ENCODE measurements at places on chromosomes 5 and 9.

- no peak for DNase-seq
Observed at GRCh38 chr5:167208911-167209310, 1082.5 kb upstream of the WWC1 start.

DNA sequence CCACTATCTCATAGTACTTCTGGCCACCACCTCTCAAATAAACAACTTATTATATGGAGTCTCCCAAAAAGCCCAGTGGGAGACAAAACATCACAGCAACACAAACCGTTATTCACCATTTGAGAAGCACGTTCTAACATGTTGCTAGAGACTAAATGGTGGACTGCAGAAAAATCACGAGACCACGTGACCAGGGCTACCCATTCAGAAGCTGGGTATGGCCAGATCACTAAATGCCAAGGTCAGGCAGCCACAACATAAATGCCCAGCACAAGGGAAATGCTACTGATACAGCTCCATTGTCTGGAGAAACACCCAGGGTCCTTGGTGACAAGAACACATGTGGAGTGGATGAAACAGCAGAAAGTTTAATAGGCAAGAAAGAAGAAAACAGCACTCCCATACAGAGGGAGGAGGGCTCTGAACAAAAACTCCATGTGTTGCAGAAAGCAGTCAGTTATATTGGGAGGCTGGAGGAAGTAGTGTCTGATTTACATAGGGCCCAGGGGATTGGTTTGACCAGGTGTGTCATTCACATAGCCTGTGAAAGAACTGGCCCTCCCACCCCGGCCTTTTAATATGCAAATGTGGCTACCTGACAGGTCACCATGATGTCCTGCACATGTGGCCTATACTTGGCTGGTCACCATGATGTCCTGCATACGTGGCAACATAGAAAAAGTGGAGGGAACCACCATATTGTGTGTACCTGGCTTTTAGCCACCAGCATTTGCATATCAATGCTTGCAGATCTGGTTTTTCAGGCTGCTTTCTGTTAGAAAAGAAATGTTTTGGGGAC is 97.2 kb downstream of the TRIM36 start:
- DNase-seq: no peak

DNA sequence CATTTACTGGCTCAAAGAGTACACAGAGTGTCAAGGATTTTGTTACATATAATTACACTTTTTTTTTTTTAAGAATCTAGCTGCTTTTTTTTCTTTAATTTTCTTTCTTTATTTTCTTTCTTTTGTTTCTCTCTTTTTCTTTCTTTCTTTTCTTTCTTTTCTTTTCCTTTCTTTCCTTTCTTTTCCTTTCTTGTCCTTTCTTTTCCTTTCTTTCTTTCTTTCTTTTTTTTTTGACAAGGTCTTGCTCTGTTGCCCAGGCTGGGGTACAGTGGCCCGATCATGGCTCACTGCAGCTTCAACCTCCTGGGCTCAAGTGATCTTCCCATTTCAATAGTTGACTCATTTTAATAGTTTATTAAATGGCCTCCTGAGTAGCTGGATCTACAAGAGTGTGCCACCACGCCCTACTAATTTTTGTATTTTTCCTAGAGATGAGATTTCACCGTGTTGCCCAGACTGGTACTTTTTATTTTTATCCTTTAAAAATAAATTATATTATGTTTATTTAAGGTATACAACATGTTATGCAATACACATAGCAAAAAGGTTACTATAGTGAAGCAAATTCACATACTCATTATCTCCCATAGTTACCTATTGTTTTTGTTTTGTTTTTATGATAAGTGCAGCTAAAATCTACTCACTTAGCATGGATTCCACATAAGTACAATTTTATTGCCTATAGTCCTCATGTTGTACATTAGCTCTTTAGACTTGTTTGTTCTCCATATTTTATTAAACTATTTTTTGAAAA is 381.5 kb upstream of the KLF4 start:
- no peak for DNase-seq

GRCh38 chr9:5554254-5554653 is 43.9 kb downstream of the PDCD1LG2 start:
- DNase-seq: no peak

- peak; percentile 49 for DNase-seq
Observed at GRCh38 chr9:114805670-114806525, at the start of gene TNFSF15. TSS of gene TNFSF15 (minus strand) at chr9:114806039. CDS start at chr9:114806012, 27 bp downstream.

DNA sequence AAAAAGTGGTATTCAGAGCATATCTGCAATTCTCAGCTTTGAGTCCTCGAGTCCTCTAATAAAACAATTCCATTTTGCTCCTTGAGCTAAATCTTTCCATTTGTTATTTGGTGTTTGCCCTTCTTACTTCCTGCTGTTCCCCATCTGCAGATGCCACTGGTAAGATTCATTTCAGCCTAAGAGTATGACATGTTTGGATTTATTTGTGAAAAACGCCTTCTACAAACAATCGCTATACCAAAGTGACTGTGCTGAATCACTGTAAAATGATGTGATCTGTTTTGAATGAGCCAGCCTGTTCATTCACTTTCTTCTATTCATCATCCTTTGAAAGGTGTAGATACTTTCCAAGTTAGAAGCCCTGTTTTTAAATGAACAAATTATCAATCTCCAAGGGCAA is 27.7 kb downstream of the KCTD16 start:
- no peak for DNase-seq

- DNase-seq: no peak
Observed at GRCh38 chr5:178417391-178417811, 172.8 kb downstream of the COL23A1 start.

- no peak for DNase-seq
Observed at GRCh38 chr5:160349249-160349934, 21.0 kb downstream of the C1QTNF2 start.

GRCh38 chr5:132465059-132465707 is 25.4 kb downstream of the IRF1 start:
- DNase-seq: no peak

DNA sequence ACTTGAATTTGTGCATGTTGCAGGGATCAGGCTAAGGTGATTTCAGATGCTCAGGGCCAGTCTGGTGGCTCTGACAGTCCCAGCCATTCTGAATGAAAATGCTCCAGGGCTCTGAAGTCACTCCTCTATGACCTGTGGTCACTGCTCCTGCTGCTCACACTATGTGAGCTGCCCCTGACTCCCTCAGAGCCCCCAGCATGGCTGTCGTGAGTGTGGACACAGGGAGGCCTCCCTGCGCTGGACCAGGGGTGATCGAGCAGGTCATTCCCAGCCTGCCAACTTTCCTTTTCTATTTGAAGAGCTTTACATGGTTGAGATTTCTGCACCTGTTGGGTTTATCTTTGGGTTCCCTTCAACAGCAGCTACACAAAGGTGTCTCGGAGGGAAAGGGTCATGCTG is 74.5 kb downstream of the WNK2 start:
- DNase-seq: no peak

DNA sequence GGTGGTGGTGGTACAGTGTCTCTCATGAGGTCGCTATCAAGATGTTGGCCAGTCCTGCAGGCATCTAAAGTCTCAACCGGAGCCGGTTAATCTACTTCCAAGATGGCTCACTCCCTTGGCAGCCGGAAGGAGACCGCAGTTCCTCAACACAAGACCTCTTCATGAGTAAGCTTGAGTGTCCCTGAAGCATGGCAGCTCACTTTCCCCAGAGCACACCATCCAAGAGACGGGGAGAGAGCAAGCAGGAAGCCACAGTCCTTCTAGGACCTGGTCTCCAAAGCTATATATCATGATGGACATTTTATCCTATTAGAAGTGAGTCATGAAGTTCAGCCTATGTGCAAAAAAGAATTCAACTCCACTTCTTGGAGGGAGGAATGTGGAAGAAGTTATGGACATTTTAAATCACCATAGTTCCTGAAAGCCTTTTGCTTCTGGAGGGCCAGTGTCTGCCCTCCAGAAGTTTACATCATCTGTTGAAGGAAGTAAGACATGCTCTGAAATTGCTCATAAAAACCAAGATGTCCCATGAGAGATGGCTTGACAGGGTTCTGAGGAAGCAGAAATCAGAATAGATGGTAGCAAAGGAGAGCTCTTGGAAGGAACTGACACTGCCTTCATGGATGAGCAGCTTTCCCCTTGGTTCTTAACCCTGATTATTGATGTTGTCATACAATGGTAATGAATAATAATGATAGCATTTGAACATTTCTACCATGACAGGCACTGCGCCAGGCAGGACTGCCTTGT is 21.3 kb downstream of the GALNT10 start:
- DNase-seq: no peak

DNA sequence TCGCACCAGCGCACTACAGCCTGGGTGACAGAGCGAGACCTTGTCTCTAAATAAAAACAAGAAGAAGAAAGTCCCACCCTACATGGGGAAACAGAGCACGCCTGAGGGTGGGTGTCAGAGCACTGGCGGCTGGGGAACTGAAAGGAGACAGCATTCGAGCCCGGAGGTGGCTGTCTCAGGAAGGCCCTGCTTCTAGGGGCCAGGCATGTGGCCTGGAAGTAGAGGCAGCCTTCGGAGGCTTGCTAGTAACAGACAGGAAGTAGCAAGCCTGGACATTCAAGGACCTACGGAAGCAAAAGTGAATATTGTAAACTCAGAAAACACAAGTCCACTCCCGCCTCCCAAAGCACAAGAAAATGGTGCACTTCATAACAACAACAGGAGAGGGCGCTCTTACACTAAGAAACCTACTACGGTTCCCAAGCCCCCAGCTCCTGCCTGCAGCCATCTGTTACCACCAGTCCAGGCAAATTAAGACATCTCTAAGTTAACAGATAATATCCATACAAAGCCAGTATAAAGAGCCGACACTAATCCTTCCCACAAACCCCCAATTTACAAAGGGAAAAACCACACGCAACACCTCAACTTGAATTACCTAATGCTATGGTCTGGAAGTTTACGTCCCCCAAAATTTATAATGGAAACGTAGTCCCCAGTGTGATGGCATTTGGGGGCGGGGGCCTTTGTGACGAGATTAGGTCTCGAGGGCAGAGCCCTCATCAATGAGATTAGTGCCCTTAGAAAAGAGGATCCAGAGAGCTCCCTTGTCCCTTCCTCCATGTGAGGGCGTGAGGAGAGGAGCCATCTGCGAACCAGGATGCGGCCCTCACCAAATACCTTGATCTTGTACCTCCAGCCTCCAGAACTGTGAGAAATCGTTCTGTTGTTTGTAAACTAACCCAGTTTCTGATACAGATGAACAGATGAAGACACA is 7.7 kb downstream of the RASGEF1C start:
- no peak for DNase-seq

DNA sequence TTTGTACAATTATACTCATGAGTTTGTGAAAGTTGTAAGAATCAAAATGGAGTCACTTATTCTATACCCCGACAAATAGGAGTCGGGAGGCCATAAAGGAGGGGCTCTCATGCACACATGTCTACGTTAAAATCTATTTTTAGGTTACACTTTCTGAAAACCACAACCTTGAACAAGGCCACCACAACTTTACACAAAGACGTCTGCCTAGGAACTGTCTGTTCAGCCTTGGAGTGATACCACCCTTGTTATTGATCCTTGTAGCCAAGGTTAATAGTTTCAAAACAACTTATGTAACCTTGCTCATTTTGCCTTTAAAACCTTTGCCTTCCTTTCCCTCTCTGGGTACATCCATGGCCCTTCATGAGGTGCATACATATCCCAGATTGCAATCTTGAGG is 4.1 kb upstream of the NDFIP1 start:
- DNase-seq: no peak

DNA sequence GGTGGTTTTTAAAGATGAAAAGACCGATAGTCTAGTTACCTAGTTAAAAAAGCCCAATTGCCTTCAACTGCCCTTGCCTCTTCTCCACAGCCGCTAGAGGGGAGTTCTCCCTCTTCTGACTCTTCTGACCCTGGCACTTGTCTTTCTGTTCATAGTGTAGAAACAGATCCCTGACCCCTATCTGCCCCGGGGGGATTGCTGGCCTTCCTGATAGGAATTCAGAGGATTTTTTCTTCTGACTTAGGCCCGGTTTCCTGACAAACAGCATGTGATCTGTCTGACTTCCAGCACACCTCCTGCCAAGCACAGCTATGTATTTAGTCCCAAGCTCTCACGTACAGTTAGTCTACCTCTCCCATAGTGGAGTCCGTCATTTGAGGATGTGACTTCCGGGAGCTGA is 5.0 kb upstream of the TMEM268 start:
- peak; percentile 66 for DNase-seq

DNA sequence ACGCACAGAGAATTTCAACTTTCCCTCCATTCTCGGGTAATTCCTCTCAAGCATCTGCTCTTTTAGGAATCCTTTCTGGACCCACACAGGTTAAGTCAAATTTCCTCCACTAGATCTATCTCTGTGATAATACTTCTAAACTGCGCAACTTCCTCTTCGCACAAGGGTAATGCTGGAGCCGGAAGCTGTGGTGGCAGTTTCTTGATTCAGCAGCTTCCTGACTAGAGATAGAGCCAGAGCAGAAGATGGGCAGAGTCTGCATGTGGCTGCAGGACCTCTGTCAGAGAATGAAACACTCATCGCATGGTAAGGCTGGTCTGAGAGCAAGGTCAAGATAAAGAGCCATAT is 11.1 kb upstream of the CDC42SE2 start:
- no peak for DNase-seq

DNA sequence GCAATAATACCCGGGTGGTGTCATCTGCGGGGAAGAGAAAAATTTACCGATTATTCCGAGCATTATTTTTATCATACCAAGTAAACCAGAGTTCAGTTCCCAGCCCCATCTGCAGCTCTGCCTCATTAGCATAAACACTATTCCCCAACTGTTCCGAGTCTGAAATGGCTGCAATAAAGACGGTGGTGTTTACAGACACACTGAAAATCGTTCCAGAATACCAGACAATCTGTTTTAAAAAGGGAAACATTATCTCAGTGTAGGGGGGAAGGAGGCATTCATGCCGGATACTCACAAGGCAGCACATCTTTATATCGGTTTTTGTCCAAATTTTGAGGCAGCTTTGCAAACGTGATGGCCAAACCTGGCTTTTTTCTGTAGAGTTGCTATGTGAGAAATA is 70.3 kb upstream of the EPB41L4B start:
- no peak for DNase-seq

DNA sequence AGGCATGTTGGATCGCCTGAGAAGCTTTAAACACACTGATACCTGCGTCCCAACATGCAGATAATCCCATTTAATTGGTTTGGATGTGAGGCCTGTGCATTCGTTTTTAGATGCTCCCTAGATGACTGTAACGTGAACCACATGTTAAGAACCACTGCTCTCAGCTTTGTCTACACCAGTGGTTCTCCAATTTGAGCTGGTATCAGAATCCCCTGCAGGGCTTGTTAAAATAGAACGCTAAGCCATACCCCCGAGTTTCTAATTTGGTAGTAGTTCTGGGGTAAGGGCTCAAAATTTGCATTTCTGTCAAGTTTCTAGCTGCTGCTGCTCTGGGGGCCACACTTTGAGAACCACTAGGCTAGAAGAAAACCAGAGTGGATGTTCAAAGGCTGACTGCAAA is 74.7 kb downstream of the S1PR3 start:
- no peak for DNase-seq

All from ecto neural progenitor cell (in vitro differentiated cells).